ENCODE measurements at places on chromosomes 1 and 21.

DNA sequence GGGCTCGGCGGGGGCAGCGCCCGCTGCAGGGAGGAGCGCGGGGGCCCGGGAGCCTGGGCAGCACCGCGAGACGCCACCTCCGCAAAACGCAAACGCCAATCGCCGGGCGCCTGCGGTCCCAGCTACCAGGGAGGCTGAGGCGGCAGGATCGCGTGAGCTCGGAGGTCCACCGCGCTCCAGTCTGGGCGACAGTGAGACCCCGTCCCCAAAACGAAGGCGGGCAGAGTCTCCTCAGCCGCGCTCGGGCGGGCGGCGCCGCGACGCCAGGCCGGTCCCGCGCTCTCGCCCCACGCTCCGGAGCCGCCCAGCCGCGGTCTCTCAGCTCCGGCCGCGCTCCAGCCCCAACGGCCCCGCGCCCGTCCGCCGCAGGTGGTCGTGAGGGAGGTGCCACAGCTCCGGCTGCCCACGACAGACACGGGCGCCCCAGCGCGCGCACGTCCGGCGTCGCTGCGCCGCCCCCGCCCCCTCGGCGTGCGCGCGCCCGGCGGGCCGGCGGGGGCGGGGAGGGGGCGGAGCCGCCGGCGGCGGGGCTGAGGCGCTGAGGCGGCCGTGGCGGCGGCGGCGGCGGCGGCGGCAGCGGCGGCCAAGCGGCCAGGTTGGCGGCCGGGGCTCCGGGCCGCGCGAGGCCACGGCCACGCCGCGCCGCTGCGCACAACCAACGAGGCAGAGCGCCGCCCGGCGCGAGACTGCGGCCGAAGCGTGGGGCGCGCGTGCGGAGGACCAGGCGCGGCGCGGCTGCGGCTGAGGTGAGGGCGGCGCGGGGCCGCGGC lies at the start of gene ADARB1:
Gene ADARB1 (plus strand): TSS at position 533 of the 770 bp plus-strand sequence. CDS start 97,077 bp downstream, outside the sequence.
- DNase-seq, result peak; percentile 68

DNA sequence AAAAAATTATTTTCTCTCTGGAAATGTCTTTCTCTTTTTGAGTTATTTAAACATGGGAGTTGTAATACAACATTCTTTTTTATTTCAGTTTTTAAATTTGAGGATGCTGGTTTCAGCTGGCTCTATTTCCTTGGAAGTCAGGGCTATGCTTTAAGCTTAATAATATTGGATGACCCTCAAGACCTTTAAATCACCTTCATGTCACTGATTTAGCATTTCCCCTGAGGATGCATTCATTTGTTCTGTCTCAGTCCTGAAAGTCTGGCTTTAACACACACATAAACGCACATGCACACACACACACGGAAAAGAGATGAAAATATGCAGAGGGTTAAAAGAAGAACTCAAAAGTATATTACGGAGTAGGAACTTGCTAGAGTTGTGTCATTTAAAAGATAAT lies 260.5 kb downstream of the PTBP2 start:
- DNase-seq, result no peak

GRCh38 chr21:44082648-44083440 lies 24.4 kb upstream of the PWP2 start:
- no peak for DNase-seq

DNA sequence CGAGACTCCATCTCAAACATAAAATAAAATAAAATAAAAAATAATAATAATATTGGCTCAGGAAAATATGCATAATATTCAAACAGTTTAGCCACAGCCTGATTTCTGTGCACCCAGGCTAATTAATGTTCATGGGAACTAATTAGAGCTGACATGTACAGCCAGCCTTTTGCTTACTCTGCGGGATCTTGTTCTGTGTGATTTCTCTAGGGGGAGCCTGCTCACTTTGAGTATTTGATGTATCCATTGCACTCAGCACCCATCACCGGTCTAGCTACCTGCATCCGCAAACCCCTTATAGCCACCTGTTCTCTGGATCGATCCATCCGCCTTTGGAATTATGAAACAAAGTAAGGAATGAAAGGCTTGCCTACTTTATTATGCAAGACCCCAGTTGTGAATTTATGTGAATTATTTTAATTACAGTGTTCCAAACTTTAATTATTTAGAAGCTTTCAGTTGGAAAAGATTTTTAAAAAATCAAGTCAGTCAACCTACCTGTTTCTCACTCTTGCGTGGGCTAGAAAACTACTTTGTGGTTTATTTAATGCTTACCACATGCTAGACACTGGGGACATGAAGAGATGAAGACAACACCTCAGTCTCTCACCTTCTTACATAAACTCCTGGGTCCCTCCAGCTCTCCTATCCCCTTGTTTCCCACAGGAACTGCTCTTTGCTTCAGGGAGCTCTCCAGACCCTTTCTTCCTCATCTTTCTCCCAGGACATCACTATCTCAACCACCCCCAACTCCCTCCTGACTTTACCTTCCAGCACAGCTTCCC lies 25.4 kb downstream of the CFAP57 start:
- no peak for DNase-seq

DNA sequence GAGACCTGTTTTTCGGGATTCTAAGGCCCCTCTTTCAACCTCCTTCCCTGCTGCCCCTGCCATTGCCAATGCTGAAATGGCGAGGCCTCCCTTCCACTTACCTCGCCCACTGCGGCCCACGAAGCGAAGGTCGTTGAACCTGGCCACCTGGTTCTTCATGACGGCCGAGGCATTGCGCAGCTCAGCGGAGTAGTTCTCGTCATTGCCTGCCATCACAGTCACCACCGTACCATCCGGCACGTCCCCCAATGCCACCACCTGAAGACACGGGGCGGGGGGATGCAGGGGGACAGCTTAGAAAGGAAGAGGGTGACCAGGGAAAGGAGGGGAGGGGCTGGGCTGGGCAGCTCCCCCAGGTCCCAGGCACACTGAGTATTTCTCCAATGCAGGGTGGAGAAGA lies 2.6 kb downstream of the RUNX3 start:
- DNase-seq, result no peak

- no peak for DNase-seq
Observed at GRCh38 chr1:66940981-66941380, 16.2 kb downstream of the MIER1 start.

GRCh38 chr1:29806646-29807319 lies 570.5 kb downstream of the PTPRU start:
- DNase-seq, result no peak

DNA sequence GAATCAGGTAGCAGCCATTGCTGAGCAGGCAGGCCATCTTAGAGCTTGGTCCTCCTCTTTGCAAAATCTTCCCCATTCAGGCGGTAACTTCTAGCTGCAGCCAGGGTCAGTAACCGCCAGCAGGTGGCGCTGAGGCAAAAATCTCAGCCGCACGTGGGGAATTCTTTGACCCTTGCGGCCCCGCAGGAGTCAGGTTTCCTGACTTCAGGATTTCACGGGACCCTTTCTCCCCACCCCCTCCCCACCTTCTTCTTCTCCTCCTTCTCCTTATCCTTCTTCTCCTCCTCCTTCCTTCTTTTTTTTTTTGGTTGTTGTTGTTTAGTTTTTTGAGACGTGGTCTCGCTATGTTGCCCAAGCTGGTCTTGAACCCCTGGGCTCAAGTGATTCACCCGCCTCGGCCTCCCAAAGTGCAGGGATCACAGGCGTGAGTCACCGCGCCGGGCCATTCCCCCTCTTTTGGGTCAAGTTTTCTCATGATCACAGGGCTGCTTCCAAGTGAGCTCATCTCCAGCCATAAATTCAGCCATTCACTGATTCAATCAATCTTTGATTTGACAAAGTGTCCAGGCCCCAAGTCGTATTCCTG lies 33.4 kb upstream of the TENT5B start:
- peak; percentile 40 for DNase-seq

GRCh38 chr1:223840254-223840653 lies 5.5 kb downstream of the TP53BP2 start:
- DNase-seq, result no peak

GRCh38 chr1:162353078-162353477 lies 23.6 kb downstream of the SPATA46 start:
- DNase-seq, result no peak

DNA sequence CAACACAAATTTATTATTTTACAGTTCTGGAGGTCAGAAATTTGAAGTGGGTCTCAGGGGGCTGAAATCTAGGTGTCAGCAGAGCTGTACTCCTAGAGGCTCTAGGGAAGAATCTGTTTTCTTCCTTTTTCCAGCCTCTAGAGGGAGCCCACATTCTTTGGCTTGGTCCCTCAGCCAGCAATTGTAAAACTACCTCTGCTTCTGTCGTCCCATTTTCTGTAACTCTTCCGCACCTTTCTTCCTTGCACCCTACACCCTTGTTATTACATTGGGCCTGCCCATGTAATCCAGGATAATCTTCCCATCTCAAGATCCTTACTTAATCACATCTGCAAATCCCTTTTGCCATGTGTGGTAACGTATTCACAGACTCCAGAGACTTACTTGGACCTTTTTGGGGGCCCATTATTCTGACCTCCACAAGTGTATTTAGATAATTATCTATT lies 24.8 kb upstream of the THEM4 start:
- peak; percentile 42 for DNase-seq

DNA sequence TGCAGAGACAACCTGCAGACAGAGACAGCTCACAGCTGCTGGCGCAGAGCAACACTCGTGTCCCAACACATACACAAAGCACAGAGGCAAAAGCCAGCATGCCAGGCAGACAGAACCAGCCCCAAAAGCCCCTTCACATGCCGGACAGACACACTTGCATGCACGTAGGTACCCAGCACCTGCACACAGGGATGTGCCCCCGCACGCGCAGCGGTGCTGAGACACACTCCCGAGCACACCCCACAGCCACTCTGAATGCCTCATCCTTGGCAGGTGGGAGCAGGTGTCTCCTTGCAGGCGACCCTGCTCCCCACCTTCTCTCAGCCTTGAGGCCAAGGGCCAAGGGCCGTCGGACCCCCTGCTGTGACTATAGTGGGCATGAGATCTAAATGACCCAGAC lies 41.2 kb upstream of the ZC3H12A start:
- no peak for DNase-seq

- DNase-seq, result peak; percentile 2
Observed at GRCh38 chr1:1989102-1989542, 14.5 kb downstream of the CFAP74 start.

DNA sequence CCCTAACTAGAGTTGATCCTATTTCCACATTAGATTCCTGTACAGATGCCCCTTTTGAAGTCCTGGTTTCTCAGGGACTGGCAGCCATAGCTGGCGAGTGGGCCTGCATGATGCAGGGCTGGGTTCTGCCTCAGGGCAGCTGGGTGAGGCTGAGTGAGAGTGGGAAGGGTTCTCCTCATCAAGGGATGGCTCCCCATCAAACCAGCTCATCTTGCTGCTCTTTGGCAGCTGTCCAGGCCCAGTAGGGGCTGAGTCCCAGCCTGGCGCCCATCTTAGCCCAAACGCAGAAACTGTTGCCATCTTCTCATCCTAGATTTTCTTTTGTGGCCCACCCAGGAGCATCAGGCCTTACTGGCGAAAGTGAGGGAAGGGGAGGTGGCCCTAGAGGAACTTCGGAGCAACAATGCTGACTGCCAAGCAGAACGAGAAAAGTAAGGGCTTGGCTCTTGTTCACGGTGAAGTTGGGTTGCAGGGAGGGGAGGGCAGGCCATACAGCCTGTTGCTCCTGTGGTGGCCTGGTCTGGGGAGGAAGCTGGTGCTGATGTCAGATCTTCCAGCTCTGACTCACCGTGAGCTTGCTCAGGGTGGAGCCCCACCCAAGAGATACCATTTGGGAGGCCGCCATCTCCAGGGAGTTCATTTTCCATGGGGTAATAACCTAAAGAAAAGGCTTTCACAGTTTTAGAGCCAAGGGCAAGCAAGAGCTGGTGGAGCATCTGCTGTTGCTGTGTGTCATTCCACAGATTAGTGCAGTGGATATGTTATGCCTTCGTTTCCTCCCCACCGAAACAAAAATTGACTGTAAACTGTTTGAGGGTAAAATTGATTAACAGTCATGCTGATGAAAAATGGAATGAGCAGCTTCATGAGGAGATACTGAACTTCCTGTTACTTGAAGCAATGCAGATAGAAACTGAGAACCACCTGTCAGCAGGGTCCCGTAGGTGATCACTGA lies 34.7 kb downstream of the TUFT1 start:
- DNase-seq, result no peak

DNA sequence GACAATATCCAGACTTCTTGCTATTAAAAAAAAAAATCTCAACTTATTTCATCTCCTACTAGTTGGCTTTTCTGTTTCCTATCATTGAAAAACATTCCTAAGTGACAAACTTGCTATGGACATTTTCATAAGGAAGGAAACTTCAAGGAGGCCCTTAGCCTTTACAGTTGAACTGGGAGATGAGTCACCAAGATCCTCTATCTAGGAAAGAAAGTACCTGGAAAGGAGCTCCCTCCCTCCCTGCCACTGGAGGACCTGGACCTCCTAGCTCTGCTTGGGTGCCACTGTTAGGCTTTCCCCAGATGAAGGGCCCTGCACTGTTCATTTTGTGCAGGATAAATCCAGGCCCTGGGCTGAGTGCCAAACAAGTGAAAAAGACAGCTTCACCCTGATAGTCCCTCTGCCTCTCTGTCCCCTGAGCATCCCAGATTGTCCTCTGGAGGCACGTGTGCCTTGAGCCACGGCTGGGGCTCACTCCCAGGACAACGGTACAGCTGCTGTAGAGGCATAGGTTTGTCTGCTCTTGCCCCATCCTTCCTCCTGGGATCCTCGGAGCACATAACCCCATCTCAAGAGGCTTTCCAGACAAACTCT lies 40.2 kb upstream of the SOX13 start:
- no peak for DNase-seq

DNA sequence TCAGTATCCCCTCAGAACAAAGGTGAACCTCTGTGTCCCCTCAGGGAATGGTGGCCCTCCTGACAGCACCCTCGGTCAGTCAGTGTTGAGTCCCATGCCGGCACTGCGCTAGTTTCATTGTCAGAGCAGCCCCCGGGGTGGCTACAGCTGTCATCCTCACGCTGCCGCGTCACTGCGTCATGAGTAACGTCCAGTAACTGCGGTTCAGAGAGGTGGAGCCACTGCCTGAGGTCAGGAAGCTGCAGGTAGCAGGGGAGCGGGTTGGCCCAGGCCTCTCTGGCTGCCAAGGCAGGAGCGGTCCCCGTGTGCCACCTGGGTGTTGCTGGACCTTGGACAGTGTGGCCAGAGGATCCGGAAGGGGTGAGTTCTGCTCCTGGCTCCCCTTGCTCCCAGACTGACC lies 20.2 kb upstream of the WNT4 start:
- DNase-seq, result no peak

GRCh38 chr21:41755258-41755933 lies 11.5 kb downstream of the RIPK4 start:
- no peak for DNase-seq

- no peak for DNase-seq
Observed at GRCh38 chr1:174996476-174996875, 3.3 kb upstream of the CACYBP start.

DNA sequence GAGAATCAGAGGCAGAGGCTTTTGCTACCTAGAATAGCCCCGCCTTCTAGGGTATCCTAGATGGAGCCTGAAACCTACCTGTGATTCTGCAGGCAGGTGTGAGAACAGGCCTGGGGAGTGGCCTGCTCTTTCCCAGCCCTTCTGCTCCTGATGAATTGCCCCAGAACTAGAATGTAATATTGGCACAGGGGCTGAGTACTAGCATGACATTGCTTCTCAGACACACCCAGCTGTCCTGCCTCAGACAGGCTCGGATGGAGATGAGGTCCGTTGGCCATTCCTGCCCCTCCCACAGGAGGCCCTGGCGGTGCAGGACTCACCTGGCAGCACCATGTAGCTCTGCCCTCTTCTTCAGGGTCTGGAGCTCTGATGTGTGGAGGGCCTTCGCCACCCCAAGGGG lies 237.6 kb downstream of the GRIK3 start:
- DNase-seq, result no peak

GRCh38 chr1:8070381-8070811 lies 44.3 kb upstream of the ERRFI1 start:
- no peak for DNase-seq
